T-cell (primary cell): ENCODE measurements at places on chromosomes 11 and 22. TPM values are rescaled to one million over a fixed set of nuclear protein-coding genes. Genes with fewer than 3 reads are reported as not detected.

Gene DRD4
- 0.73 TPM for total RNA-seq

Gene APOA5
- 0.85 TPM for total RNA-seq

- peaks cover 20% of the 10 kb centered on the region for H3K36me3 ChIP-seq
- H3K4me3 ChIP-seq: no peak overlapping the region
- no peak for DNase-seq
- no peak overlapping the region for H3K27ac ChIP-seq
- H3K27me3 ChIP-seq: no peaks in the 10 kb centered on the region
Measured at GRCh38 chr11:133937015-133937414, 19.8 kb downstream of the IGSF9B start.

Gene STK33
- total RNA-seq: 0.30 TPM

GRCh38 chr11:84685976-84686375 lies 941.2 kb downstream of the DLG2 start:
- no peaks in the 10 kb centered on the region for H3K27me3 ChIP-seq
- DNase-seq: no peak
- no peak overlapping the region for H3K4me3 ChIP-seq
- no peak overlapping the region for H3K27ac ChIP-seq
- no peaks in the 10 kb centered on the region for H3K36me3 ChIP-seq

Gene KREMEN1
- 0.20 TPM for total RNA-seq

Gene PGA5
- not detected for total RNA-seq

GRCh38 chr11:58433638-58434203 lies 5.8 kb upstream of the OR5B2 start:
- H3K36me3 ChIP-seq: no peaks in the 10 kb centered on the region
- H3K4me1 ChIP-seq: no peaks in the 10 kb centered on the region
- no peak for DNase-seq
- no peak overlapping the region for H3K27ac ChIP-seq

DNA sequence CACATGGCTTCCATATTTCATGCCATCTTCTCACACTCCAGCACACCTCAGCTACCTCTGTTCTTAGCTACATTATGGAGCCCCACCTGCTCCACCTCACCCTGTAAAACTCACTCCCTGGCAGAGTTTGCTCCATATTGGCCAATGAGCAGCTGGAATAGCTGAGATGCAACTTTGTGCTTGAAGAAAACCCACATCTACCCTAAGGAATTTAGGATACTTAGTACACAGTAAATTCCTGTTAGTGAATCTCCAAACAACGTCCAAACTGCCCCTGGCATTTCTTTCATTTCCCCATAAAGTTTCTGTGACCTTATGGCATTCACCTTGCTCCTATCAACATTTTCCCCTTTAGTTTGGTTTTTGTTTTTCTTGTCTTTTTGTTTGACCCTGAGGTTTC lies 2.2 kb upstream of the VWCE start:
- H3K27me3 ChIP-seq: peaks cover 28% of the 10 kb centered on the region
- peaks cover 5% of the 10 kb centered on the region for H3K4me1 ChIP-seq
- DNase-seq: no peak
- no peak overlapping the region for H3K4me3 ChIP-seq
- H3K27ac ChIP-seq: no peak overlapping the region
- peaks cover 3% of the 10 kb centered on the region for H3K36me3 ChIP-seq

GRCh38 chr22:39078329-39078728 lies 1.3 kb downstream of the APOBEC3G start:
- H3K27ac ChIP-seq: peak overlapping the region; percentile 89
- no peak for DNase-seq
- no peak overlapping the region for H3K4me3 ChIP-seq
- peaks cover 3% of the 10 kb centered on the region for H3K27me3 ChIP-seq

- no peaks in the 10 kb centered on the region for H3K4me1 ChIP-seq
- no peak overlapping the region for H3K27ac ChIP-seq
- no peaks in the 10 kb centered on the region for H3K36me3 ChIP-seq
- H3K27me3 ChIP-seq: peaks cover 42% of the 10 kb centered on the region
- no peak overlapping the region for H3K4me3 ChIP-seq
- DNase-seq: no peak
Measured at GRCh38 chr11:69249311-69250185, 44.4 kb upstream of the MYEOV start.

Gene SLCO2B1
- 0.63 TPM for total RNA-seq

- H3K36me3 ChIP-seq: no peaks in the 10 kb centered on the region
- H3K27ac ChIP-seq: no peak overlapping the region
- H3K4me3 ChIP-seq: no peak overlapping the region
- H3K4me1 ChIP-seq: no peaks in the 10 kb centered on the region
- H3K27me3 ChIP-seq: no peaks in the 10 kb centered on the region
- no peak for DNase-seq
Measured at GRCh38 chr11:36928621-36929020, 330.6 kb upstream of the RAG2 start.

Gene CYB561A3
- 39.7 TPM for total RNA-seq

DNA sequence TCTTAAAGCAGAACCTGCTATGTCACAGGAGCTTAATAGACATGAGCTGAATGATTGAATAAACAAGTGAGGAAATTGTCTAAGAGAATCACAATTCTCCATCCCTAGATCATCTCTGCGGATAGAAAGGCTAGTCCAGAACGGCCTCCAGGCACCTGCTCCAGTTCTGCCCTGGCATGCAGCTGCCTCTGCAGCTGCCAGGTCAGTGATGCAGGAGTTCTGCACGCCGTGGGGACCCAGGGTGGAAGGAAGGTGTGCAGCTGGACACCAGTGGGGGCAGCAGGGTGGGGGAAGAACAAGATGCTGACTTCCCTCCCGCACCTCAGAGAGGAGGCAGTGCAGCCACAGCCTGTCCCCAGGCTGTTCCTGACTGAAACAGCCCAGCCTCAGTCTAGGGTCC lies 192.1 kb upstream of the NCAM1 start:
- no peaks in the 10 kb centered on the region for H3K4me1 ChIP-seq
- H3K36me3 ChIP-seq: no peaks in the 10 kb centered on the region
- DNase-seq: no peak

Gene KRTAP5-9
- not detected for total RNA-seq
